ENCODE measurements at places on chromosomes 5 and 9.

GRCh38 chr9:95030920-95031642 lies 286.4 kb downstream of the FANCC start:
- DNase-seq = no peak

DNA sequence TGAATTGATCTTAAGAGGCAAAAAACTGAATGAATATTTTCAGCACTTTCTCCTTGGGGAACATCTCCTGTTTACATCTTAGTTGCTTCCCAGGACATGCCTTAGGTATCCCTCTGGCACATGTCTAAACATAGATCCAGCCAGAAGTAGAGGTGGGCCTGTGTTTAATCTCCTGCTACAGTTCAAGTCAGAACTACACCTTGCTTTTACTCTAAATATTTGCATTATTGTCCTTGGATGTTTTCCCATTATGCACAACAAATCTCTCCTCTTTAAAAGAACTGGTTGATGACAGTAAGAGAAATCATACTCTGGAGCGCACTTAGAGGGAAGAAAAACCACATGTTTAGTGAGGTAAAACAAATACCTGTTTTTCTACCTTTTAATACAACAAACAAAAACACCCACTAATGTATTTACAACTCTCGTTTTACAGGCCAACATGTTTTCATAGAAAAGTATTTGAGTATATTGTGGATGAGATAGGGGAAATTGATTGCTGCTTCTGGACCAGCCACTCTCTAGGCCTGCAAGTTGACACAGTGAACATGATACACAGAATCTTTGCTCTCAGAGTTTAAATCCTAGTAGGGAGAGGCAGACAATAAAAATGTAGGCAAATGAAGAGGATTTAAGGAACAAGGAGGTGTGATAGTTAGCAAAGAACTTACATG lies 32.3 kb downstream of the TNFAIP8 start:
- DNase-seq = peak; percentile 22

DNA sequence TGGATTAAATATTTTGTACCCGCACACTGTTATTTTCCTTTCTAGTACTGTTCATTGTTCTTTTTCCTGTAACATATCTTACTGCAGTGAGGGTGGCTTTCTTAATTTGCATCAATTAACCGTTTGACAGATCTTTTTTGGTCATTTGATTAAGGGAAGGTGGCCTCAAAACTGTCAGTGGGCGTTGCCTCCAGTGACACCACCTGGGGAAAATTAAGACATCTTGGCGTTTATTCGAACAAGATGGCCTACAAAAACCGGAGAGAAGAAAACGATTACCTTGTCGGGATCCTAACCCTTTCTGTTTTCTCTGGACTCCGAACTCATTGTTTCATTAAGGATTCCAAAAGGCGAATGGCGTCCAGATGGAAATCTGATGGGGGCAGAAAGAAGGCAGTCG lies 2.0 kb downstream of the BASP1 start:
- DNase-seq = no peak

DNA sequence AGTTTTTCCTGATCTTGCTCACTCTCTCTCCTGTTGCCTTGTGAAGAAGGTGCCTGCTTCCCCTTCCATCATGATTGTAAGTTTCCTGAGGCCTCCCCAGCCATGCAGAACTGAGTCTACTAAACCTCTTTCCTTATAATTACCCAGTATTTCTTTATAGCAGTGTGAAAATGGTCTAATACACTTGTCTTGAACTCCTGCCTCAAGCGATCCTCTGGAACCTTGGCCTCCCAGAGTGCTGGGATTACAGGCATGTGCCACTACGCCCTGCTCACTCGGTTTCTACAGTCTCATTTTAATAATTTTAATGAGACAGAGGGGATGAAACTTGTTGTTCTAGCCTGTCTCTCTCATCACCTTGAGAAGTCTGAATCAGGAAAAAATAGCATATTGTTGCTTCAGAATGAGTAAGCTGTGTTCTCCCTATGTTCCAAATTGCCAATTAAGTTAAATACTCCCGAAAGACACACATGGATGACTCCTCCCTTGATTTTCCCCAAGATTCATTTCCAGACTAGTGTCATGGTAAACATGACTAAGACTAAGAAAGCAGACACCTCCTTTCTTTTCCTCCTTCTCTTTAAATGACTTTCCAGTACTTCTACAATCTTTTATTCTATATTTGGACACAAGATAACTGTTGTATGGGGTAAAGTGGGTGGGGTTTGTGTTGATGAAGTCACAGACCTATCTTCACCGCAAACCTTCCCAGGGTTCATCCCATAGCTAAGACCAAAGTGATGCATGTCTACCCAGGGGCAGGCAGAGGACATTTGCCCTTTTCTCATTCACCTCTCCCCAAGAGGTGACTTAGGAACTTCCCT lies 7.8 kb upstream of the DNAJC18 start:
- no peak for DNase-seq

DNA sequence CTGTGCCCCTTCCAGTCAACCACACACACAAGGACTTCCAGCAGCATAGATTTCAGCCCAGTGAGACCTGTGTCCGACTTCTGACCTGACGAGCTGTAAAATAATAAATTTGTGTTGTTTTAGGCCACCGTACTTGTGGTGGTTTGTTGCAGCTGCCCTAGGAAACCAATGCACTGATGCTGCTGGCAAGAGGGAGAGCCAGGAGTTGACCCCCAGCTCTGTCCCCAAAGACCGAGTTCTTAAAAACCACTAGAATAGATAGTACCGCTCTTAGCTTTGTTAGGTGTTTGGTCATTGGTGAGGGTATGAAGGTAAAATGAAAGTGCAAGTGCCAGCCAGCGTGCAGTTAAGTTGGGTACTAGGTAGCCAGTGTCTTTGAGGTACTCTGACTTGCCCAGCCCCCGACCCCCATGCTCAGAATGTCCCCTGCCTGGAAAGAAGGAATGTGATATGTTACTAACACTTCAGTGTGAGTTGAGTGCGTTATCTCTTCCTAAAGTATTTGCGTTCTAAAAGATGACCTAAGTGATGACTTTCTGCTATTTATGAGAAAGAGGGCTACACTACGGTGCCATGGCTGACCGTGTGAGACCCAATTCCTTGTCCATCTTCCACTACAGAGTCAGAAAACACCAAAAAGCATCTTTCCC lies 185.6 kb downstream of the AOPEP start:
- DNase-seq = no peak

GRCh38 chr5:17177501-17178372 lies 39.7 kb upstream of the BASP1 start:
- no peak for DNase-seq

DNA sequence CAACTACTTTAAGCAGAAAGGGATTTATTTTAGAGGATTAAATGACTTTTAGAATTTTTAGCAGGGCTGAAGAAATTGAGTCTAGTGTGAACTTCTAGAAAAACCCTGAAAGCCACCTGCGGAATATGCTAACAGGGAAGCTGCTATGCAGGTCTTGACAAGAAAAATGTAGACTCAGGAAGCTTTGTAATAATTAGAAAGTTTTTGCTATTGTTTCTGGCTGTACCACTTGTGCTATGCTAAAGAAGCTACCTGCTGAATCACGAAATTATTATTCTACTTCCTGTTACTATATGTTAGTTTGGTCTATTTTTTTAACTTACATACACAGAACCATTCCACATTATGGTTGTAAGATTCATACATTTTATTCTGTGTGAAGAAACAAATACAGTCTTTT lies 74.0 kb upstream of the CHSY3 start:
- DNase-seq = no peak

GRCh38 chr5:92835712-92836111 lies 745.3 kb downstream of the NR2F1-AS1 start:
- DNase-seq = no peak

GRCh38 chr5:1801967-1802295 lies 724 bp downstream of the NDUFS6 start:
- DNase-seq = peak; percentile 24

GRCh38 chr9:21653589-21653988 lies 148.8 kb upstream of the MTAP start:
- no peak for DNase-seq

DNA sequence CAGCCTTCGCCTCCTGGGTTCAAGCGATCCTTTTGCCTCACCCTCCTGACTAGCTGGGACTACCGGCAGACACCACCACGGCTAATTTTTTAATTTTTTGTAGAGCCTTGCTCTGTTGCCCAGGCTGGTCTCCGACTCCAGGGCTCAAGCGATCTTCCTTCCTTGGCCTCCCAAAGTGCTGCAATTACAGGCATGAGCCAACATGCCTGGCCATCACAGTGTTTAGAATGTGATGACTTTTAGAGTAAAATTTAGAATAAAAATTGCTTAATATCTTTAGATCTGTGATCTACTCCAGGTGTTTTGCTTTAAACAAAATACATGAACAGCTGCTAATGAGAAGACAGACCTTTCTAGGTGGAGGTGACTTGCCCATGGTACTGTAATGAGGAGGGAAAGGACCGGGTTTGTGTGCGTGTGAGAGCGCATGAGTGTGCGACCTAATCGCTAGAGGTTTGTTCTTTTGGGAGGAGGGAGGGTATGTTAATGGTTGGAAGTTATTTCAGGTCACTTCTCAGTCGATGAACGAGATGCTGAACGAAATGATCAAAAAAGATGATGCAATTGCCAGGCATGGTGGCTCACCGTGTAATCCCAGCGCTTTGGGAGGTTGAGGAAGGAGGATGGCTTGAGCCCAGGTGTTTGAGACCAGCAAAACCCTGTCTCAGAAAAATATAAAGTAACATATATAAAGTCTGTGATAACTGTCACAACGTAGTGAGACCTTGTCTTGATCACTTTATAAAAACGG lies 2.0 kb downstream of the CNOT6 start:
- no peak for DNase-seq

Measured in HepG2 (cell line).